Esophagus muscularis mucosa (tissue), 4 donors: ENCODE measurements at places on chromosomes 7 and 10. TPM values are rescaled to one million over a fixed set of nuclear protein-coding genes. Genes with fewer than 3 reads are reported as not detected.

GRCh38 chr10:120944586-120945125 is 93.5 kb downstream of the WDR11 start:
- DNase-seq = no peak
- H3K4me1 ChIP-seq = peaks cover 33% of the 10 kb centered on the region
- no peaks in the 10 kb centered on the region for H3K36me3 ChIP-seq
- H3K4me3 ChIP-seq = no peak overlapping the region
- H3K27ac ChIP-seq = no peak overlapping the region
- no peaks in the 10 kb centered on the region for H3K27me3 ChIP-seq

DNA sequence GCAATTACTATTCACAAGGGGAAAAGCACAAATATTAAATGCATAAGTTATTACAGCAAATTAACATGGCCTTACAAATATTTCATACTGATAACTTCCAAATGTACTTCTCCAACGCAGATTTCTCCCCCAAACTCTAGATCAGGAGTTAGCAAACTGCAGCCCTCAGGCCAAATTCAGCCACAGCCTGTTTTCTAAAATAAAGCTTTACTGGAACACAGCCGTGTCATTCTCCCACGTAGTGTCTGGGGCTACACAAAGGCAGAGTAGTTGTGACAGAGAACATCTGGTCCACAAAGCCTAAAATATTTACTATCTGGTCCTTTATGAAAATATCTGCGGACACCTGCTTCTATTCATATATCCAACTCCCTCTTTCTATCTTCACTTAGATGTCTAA is 151.8 kb upstream of the AHR start:
- no peaks in the 10 kb centered on the region for H3K27me3 ChIP-seq
- no peak overlapping the region for H3K4me3 ChIP-seq
- H3K4me1 ChIP-seq = peaks cover 17% of the 10 kb centered on the region
- no peak for DNase-seq
- H3K27ac ChIP-seq = no peak overlapping the region

GRCh38 chr10:49160110-49160509 is 26.3 kb upstream of the FAM170B start:
- no peak overlapping the region for H3K4me3 ChIP-seq
- no peaks in the 10 kb centered on the region for H3K27me3 ChIP-seq
- H3K4me1 ChIP-seq = no peaks in the 10 kb centered on the region
- no peak overlapping the region for H3K27ac ChIP-seq

GRCh38 chr7:122887198-122887597 is 938 bp upstream of the CADPS2 start:
- DNase-seq = no peak
- peak overlapping the region; percentile 93 for H3K27ac ChIP-seq
- no peaks in the 10 kb centered on the region for H3K36me3 ChIP-seq
- no peaks in the 10 kb centered on the region for H3K27me3 ChIP-seq
- H3K4me3 ChIP-seq = peak overlapping the region; percentile 99

DNA sequence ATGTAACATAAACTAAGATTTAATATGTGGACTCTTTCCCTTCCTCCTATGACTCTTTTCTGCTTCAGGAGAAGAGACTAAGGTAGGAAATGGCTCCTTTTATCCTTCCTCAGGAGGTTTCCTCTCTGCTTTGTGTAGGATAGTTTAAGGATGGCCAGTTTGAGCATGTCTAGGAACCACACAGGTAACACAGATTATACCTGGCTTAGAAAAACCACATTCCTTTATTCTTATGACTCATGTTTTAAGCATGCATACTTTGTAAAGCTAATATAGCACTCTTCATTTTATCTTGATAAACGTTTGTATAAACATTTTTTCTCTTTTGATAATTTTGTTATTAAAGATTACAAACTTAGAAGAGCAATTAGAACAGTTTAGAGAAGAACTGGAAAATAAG is 57.8 kb downstream of the CYP51A1 start:
- peaks cover 77% of the 10 kb centered on the region for H3K36me3 ChIP-seq
- H3K27me3 ChIP-seq = no peaks in the 10 kb centered on the region
- H3K4me3 ChIP-seq = no peak overlapping the region
- no peak overlapping the region for H3K27ac ChIP-seq
- H3K4me1 ChIP-seq = no peaks in the 10 kb centered on the region

- no peaks in the 10 kb centered on the region for H3K4me1 ChIP-seq
- H3K27me3 ChIP-seq = no peaks in the 10 kb centered on the region
- no peak for DNase-seq
- no peak overlapping the region for H3K27ac ChIP-seq
Measured at GRCh38 chr7:122724366-122724765, 21.6 kb upstream of the RNF148 start.

DNA sequence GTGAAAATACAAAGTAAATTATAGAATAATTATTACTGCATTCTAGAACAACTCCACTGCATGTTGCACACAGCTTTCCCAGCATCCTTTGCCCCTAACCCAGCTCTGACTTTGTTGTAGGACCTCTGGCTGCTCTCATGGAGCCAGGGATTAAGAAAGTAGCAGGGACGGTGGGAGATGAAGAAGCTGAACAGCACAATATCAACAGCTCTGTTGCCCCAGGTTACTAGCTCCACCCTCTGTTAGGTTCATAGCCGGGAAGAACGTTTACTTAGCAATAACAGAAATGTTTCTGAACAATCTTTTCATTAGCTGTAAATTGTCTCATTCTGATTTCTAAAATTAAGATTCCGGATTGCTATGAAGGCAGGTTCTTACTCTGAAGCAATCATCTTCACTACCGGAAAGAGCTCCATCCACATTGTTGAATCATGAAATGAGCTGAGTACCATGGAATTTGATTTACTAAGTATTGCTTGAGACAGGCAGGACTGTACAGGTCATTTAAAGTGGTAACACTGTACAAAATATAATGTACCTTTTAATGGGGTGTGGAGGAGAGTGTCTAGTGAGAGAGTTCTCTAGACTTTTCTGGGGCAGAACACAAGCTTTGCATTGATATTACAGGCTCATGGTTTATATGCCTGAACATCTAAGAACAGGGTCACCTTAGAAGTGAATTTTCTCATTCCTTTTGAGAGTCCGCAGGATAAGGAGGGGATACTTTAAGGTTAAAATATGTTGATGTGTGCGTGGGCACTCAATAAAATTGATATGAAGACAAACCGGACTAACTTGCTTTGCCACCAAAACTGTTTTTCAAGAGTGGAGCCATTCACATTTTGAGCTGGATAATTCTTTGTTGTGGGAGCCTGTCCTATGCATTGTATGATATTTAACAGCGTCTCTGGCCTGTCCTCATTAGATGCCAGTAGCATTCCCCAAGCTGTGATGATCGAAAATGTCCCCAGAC is 20.8 kb upstream of the RAB18 start:
- H3K27me3 ChIP-seq = no peaks in the 10 kb centered on the region
- no peak overlapping the region for H3K4me3 ChIP-seq
- no peaks in the 10 kb centered on the region for H3K36me3 ChIP-seq
- no peak overlapping the region for H3K27ac ChIP-seq

Gene DTX2
- 18.1 TPM for total RNA-seq

Gene BLOC1S2
- total RNA-seq = 14.6 TPM

Gene SLC39A12
- total RNA-seq = not detected

DNA sequence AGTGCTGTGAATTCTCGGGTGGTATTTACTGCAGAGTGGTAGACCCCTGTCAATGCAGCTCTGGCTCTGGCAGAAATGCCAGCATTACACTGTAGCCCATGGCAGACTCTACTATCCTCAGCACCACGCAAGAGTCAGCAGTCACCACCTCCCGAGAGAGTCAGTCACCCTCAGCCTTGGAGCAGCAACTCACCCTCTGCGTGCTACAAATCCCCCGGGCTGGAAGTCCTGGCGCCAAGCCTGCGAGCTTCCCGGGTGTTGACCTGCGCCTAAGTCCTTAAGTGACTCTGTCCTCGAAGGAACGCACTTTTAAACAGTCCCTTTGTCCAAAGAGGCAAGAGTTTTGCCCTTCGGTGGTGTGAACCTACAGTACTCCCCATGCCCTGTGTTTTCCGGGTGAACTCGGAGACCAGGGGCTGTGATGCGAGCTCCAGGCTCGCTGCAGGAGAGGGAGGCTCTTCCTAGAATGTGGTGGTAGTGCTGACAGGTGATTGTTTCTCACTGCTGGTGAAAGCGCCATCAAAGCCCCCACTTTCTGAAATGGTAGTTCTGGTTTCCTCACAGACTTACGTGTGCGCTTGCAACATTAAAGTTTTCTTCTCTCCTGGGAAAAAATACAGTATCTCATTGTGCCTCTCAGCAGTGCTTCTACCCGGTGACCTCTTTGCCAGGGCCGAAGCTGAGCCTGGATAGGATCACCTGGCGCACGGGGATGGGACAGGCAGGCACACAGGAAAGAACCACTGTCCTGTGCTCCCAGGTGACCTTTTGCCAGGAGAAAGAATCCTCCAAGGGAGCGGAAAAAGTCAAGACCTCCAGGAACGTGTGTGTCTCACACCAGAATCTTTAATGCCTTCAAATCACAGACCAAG is 33.1 kb upstream of the MBL2 start:
- no peak for DNase-seq
- H3K27ac ChIP-seq = no peak overlapping the region
- no peaks in the 10 kb centered on the region for H3K27me3 ChIP-seq
- H3K36me3 ChIP-seq = no peaks in the 10 kb centered on the region

DNA sequence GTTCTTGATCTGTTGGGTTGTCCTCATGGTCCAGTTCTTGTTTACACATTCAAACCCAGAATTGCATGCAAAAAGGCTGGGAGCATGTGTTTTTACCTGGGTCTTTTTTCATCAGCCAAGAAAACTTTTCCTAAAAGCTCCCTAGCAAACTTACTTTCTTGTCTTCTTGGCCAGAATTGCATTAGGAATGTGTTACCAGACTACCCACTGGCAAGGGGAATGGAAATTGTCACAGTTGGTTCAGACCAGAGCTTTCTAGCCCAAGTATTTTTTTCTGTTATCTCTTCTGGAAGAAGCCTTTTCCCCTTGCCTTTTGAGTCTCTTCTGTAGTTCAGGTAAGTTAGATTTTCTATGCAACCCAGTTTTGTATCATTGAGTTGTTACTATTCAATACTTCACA is 77.5 kb downstream of the BMPR1A start:
- no peaks in the 10 kb centered on the region for H3K36me3 ChIP-seq
- DNase-seq = no peak
- H3K27ac ChIP-seq = no peak overlapping the region

DNA sequence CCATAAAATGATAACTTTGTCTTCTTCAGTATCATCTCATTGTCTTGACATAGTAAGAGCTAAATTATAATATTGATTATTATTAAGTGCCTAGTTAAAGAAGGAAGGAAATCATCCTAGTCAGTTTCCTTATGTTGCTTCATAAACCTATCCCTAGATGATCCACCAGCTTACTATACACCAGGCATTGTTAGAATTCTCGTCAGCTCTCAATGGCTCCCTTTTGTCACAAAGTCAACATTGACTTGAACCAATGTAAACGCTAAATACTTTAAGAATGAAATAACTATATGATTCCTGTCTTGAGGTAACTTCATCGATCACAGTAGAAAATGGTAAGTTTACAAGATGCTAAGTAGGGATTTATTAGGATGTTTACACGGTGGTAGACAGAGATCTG is 1162.9 kb downstream of the CNTNAP2 start:
- H3K4me3 ChIP-seq = no peak overlapping the region
- no peak for DNase-seq
- no peaks in the 10 kb centered on the region for H3K36me3 ChIP-seq
- H3K27ac ChIP-seq = no peak overlapping the region

GRCh38 chr7:3888096-3888495 is 587.0 kb downstream of the SDK1 start:
- no peaks in the 10 kb centered on the region for H3K4me1 ChIP-seq
- H3K36me3 ChIP-seq = no peaks in the 10 kb centered on the region
- no peak overlapping the region for H3K27ac ChIP-seq
- H3K4me3 ChIP-seq = no peak overlapping the region

Gene GIMAP8
- total RNA-seq = 18.5 TPM

DNA sequence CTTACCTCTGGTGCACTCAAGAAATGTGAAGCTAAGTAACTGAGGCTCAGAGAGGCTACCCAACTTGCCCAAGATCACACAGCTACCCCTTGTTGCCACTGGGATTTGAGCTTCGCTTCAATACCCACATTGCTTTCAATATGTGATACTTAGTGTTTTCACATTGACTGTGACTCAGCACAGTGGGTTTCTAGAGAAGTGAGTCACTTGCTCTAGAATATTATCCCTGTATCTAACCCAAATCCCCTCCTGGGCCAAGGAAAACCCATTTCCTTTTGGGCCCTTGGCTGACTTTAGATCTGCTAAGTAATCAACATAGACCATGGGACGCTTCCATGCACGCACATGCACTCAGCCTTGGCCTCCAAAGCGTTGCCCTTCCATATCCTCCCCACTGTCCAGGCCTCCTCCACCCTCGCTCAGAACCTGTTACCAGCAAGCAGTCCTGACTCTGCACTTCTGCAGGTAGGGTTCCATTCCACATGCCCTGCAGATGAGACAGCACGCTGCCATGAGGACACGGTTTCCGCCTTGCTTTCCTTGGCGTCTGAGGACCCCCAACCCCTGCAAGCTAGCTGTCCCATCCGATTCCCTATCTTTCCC is 87.7 kb upstream of the CHST15 start:
- H3K27me3 ChIP-seq = no peaks in the 10 kb centered on the region
- no peak for DNase-seq
- no peaks in the 10 kb centered on the region for H3K4me1 ChIP-seq

DNA sequence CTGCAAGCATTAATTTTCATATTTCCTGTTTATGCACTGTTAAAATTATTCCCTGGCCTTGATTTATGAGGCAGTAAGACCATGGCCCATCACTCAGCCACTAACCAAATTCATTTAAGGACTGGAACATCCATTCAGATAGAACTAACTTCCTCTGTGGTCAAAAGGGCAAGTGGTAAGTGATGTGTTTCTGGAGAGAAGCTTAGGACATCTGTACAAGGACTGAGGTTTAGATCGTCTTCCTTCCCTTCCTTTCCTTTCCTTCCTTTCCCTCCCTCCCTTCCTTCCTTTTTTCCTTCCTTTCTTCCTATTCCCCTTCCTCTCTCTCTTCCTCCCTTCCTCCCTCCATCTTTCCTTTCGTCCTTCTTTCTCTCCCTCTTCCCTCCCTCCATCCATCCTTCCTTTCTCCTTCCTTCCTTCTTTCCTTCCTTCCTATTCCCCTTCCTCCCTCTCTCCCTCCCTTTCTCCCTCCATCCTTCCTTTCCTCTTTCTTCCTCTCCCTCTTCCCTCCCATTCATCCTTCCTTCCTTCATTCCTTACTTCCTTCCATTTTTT is 1019.4 kb downstream of the TYW1 start:
- H3K27ac ChIP-seq = no peak overlapping the region
- H3K4me3 ChIP-seq = no peak overlapping the region
- H3K27me3 ChIP-seq = no peaks in the 10 kb centered on the region
- DNase-seq = no peak

Gene PRKCQ
- 5.6 TPM for total RNA-seq
